Activated CD4-positive, alpha-beta T cell treated with anti-CD3 and anti-CD28 coated beads for 1 hour (primary cell): ENCODE measurements at places on chromosomes 16 and 17.

DNA sequence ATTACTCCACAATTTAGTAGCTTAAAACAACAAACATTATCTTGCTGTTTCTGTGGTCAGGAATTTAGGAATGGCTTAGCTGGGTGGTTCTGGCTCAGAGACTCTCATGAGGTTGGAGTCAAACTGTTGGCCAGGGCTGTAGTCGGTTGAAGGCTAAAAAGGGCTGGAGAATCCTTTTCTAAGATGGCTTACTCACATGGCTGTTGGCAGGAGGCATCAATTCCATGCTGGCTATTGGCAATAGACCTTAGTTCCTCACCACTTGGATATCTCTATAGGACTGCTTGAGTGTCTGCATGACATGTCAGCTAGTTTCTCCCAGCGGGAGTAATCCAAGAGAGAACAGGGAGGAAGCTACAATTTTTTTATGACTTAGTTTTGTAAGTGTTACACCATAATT is 6.6 kb upstream of the EFCAB13 start:
- DNase-seq: no peak

DNA sequence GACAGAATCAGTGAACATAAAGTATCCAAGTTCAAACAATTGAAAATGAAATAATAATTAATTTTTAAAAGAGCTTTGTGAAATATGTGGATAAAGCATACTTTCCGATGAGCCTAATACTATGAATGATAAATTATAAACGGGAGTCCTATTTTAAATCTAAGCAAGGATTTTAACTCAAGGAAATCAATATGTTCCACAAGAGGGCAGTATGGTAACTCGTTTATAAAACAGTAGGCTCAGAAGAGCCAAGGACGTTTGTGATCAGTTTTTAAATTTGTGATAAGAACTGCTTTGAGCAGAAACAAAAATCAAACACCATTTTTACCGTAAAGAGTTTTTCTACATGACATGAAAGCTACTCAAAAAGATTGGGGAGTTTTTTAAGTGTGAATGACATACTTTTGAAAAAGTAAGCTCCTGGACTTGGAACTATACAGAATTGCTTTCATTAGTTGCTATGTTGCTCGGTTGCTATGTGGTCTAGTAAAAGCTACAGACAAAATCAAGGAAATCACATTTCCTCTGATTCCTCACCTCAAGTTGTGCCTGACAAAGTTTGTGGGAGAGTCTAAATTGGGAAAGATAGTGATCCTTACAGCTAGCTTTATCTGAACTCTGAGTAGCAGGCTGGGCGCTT is 11.8 kb upstream of the TEKT1 start:
- no peak for DNase-seq

GRCh38 chr17:81599719-81600486 is 37.0 kb downstream of the NPLOC4 start:
- no peak for DNase-seq

- no peak for DNase-seq
These were observed 49.4 kb downstream of the WSB1 start for GRCh38 chr17:27343294-27343693.

DNA sequence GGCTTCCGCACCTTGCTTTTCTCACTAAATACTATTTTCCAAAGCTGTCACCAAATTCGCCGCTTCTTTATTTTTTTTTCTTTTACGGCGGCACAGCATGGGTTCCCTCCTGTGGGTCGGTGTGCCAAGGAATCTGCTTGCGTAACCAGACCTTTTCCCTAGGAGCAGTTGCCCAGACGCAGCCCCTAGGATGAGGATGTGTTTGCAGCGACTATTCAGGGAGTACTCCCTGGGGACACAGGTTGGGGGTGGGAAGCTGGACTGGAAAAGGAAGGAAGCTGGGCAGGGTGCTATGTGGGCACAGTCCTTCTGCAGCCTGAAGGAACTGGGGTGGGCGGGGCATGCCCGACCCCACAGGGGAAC is 49.0 kb upstream of the ZCCHC14 start:
- no peak for DNase-seq

GRCh38 chr17:13127921-13128602 is 110.2 kb upstream of the ELAC2 start:
- DNase-seq: no peak

GRCh38 chr16:22216191-22216831 is 10.2 kb downstream of the EEF2K start:
- DNase-seq: no peak

DNA sequence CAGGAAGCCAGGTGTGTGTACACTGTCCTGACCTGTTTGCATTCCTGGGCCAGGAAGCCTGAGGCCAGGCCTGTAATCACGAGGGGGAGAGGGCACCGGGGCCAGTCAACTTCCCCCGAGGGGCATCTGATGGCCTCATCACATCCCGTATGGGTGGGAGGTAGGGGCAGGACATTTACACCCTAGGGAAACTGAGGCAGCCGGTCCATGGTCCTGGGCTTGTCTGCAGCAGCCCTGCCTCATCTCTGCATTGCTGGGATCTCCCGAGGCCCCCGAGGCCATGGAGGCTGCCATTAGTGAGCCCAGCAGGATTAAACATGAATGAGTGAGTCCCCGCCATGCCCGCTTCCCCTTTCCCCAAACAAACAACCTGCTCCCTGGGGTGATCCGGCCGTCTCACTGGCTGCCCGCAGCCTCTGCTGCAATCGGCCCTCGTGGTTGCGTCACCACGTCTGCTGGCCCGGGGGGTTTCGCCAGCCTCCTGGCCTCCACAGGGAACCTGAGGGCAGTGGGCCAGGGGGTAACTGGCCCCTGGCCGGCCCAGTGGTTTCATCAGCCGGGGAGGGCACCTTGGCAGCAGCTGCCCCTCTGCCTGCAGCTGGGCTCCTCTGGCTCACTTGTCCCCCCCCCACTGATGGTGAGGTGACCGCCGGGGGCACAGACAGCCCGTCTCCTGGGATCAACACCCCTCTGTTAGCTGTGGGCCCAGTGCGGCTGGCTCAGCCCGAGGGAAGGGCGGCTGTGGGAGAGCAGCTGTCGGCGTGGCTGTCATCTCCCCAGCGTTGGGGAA is 88.3 kb upstream of the GSE1 start:
- DNase-seq: no peak

GRCh38 chr16:28261942-28262341 is 30.4 kb upstream of the SBK1 start:
- DNase-seq: no peak

DNA sequence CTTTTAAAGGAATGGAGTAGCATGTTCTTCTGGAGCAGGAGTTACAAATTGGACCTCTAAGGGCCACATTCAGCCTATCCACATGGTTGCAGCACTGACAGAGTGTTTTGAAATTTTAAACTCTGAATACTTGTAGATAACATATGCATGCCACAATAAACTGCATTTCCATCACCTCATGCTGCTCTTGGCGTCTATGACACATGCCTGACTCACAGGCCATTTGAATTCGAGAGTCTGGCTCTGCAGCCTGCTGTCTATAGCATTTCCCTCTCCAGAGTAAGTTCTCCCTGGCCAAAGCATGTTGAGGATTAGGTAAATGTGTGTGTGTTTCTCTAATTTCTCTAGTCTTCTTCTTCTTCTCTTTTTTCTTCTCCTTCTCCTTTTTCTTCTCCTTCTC is 28.7 kb upstream of the MYOCD start:
- no peak for DNase-seq

- no peak for DNase-seq
These were observed 9.6 kb downstream of the GSE1 start for GRCh38 chr16:85622683-85623082.

DNA sequence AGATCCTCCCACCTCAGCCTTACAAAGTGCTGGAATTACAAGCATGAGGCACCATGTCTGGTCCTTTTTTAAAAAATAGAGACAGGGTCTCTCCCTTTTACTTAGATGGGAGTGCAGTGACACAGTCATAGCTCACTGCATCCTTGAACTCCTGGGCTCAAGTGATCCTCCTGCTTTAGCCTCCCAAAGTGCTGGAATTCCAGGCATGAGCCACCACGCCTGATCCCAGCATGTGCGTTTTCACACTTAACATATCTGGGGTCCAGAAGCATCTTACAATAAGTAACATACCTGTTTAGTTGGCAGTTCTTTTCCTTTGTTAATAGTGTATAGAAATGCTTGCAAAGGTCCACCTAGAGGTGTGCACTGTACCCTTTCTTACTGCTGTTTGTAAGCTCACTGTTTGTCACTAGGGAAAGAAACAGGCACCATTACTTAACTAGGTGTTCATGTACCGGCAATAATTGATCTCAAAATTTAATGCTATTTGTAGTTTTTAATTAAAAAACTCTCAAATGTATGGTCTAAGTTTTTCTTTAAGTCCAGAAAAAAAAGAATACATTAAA is 221.7 kb downstream of the RPTOR start:
- no peak for DNase-seq

GRCh38 chr17:27600471-27600870 is 30.5 kb upstream of the LGALS9 start:
- no peak for DNase-seq

- DNase-seq: no peak
These were observed 16.4 kb downstream of the DHX38 start for GRCh38 chr16:72109966-72110530.

DNA sequence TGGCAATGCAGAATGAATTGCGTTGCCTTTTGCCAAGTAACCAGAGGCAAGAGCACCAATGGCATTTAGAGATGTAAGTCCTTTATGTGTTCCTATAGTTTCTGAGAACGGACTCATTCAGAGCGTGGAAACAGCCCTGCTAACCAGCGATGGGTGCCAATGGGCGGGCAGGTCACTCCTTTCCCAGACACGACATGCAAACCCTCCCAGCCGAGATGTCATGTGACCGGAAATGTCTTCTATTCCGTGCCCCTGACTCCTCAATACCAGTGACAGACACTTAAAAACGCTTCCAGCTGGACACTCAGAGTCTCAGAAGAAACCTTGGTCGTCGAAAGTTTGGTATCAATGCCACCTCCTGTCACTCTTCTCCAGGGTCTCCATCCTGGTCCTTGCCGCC is 3.2 kb downstream of the FBF1 start:
- no peak for DNase-seq

- DNase-seq: no peak
These were observed 85.9 kb downstream of the SNX29 start for GRCh38 chr16:12062343-12063003.

GRCh38 chr17:71966459-71967313 is 154.1 kb upstream of the SOX9 start:
- no peak for DNase-seq

- no peak for DNase-seq
These were observed 887 bp upstream of the EVI2B start for GRCh38 chr17:31314782-31315100.

DNA sequence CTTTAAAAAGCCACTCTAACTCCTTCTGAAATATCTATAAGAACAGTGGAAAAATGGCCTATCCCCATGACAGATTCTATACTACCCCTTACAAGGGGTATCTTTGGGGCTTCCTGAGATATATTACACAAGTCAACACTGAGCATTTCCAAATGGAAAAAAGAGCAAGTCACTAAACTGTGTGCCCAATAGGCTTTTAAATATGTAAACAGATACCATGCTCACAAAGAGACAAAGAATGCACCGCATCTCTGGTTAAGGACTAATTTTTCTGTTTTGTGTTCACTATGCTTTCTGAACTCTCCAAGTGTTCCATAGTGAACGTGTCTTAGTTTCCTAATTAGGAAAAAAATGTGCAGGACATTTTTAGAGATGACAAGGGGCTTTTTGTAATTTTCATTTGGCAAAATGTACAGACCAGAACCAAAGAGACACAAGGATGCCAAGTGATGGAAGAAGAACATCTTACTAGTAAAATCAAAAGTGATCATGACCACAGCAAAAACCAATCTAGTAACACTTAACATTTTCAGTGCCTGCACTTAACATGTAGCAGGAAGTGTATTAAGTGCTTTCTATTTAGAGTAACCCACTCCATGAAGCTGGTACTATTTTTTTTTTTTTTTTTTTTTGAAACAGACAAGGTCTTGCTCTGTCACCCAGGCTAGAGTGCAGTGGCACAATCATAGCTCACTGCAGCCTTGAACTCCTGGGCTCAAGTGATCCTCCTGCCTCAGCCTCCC is 21.5 kb downstream of the MYH11 start:
- no peak for DNase-seq
